ENCODE measurements at places on chromosomes 2 and 18.

DNA sequence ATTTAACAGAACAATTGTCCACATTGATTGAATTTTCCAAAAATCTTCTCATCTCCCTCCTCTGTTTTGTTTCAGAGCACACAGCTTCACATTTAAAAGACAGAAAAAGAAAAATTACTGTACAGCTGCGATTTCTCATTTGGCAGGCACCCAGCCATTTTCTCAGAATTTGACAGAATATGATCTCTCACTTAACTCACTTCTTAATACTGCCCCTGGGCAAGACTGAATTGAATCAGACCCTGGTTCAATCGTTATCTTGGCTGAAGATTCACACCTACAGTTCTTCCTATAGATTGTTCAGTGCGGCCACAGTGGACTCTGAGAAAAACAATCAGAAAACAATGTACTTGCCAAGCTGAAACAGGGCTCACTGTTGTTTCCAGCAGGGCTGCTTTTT, 90.2 kb upstream of the LHCGR start:
- DNase-seq: no peak

- DNase-seq: no peak
Observed at GRCh38 chr2:228627510-228627909, 446.0 kb upstream of the SPHKAP start.

GRCh38 chr18:26286008-26286407, 59.8 kb downstream of the TAF4B start:
- DNase-seq: no peak

GRCh38 chr2:217622205-217623060, 380.4 kb downstream of the TNS1 start:
- no peak for DNase-seq

GRCh38 chr18:23213200-23213599, 77.9 kb downstream of the CABLES1 start:
- no peak for DNase-seq

DNA sequence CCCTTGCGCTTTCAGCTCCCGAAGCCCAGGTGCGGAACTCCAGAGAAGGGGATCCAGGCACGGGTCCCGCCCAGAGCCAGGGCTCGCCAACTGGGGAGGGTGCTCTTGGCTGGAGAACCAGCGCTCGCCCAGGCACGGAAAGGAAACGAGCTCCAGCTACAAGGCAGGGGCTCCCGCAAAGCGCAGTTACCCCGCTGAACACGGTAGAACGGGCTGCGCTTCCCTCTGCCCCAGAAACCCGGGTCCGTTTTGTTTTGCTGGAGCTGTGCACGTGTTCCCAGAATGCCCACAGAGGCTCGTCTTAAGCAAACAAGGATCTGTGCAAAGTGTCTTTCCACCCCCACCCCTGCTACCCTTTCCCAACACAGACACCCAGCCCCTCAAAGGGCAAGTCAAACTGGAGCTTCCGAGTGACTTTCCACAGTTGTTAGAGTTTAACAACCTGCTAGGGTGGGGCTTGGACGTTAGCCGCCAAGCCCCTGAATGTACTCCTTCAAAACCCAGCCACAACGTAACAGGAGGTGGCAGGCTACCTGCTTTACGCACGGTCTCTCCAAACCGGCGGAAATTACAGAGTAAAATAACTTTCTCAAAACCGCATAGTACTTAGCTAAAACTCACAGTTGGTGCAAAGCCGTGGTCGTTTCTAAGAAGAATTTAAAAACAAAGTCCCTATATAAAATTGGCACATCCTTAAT, 775 bp downstream of the RNF125 start:
- no peak for DNase-seq

All from esophagus squamous epithelium (tissue), 5 donors.